ENCODE measurements at places on chromosomes 12 and 14.

DNA sequence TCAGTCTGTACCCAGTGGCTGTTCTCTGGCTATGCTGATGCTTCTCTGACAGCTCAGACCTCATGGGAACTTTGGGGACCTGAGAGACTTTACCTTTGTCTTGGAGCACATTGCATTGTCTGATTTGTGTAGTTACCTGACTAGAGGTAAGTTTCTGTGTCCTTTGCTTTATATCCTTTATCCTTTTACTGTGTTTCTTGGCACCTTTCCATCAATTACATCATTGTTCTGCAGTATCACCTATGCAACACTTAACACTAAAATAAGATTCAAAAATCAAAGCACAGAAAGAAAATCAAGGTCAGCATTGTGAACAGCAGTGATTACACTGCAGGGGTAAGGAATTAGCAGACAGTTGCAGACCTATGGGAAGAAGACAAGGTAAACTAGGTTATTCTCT, 43.8 kb downstream of the SLC35F4 start:
- no peak for DNase-seq

DNA sequence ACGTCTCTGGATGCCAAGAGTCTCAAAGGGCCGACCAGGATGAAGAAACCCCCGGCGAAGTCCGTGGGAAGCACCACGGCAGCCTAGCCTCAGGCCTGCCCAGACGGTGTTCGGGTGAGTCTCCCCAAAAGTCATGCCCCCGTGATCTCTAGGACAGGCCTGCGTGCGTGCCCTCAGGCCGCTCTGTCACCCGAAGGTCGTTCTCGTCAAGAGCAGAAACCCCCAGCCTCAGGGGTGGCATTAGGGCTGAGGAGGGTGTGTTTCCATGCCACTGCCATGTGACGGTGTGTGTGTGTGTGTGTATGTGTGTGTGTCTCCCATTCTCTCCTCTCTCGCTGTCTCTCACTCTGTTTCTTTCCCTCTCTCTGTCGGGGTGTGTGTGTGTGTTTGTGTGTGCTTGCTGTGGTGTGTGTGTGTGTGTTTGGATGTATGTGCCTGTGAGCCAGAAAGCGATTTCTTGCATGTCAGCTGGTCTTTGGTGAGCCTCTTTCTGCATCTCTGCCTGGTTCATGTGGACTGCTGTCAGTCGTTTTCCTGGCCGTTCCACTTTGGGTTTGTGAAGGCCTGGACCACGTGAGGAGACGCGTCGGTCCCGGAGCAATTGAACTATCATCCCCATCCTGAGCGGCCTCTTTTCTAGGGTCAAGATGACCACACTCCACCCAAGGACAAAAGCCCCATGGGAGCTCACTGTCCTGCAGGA, 772.5 kb upstream of the ALG10B start:
- no peak for DNase-seq

GRCh38 chr14:102362084-102362483, 606 bp downstream of the CINP start:
- DNase-seq: no peak

GRCh38 chr12:16349131-16349460, 1.7 kb downstream of the MGST1 start:
- peak; percentile 5 for DNase-seq

GRCh38 chr12:82517808-82518207, 159.5 kb downstream of the METTL25 start:
- DNase-seq: no peak

GRCh38 chr12:27158297-27158696, 75.9 kb upstream of the C12orf71 start:
- DNase-seq: peak; percentile 12

Measured in globus pallidus (tissue), 1 donor.